AG04450 (cell line): ENCODE measurements at places on chromosomes 12 and 14. TPM values are rescaled to one million over a fixed set of nuclear protein-coding genes. Genes with fewer than 3 reads are reported as not detected.
A peak's percentile ranks its signal among the peaks of the same experiment; 100 is the strongest.

DNA sequence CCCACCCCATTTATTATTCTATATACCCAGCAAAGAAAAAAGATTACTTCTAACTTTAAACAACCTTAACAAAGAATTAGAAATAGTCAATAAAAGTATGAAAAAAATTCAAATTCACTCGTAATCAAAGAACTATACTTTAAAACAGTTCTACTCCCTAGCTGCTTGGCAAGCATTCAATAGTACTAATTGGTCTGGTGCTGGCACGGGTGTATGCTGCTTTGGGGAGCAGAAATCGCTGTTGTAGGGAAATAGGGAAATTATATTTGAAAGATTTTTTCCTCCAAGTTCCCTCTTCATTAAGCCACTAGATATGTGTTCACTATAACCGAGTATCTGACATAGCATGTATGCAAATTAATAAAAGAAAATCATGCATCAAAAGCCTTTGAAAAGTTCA is 65.7 kb downstream of the DICER1 start:
- no peak for DNase-seq

DNA sequence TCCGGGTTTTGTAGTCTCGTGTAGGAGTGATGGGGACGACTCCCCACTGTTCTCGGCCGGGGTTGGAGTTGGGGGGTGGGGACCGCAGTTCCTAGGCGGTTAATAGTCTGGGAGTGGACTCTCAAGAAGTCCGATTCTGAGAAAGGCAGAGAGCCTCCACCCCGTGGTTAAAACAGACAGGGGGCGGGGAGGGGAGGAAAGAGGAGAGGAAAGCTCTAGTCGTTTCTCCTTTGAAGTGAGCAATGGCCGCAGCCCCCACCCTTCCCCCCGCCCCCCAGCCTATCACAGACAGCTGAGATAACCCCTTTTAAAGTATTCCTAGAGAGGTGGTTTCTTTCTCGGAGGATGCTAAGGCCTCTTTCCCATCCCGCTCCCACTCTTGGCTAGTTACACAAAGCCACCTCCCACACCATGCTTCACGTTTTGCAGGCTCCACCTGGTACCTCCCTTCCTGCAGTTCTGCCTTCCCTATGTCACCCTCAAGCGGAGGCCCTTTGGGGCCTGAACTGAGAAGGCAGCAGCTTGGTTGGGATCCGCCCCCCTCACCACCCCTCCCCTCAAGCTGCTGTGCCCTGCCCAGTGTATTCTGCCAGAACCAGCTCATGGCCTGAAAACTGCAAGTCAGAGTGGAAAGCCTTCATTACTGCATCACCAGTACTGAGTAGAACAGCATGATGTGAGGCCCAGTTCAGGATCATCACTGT is 853 bp downstream of the USP5 start:
- DNase-seq: no peak

DNA sequence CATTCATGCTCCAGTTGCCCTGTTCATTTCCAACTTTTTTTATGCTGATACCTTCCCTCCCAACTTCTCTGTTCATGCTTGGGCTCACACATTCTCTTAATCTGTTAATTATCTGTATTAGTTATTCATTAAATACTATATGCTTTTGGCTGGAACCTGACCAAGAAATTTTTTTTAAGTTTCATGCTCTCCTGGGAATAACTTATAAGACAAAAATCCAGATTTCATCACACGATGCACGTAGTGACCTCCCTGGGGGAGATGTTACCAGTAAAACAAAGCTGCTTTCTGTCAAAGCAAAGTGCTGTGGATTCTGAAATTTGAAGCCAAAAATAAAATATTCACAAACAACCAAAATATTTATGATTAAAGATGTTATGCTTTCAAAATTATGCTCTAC is 215.0 kb upstream of the USP15 start:
- no peak for DNase-seq

GRCh38 chr14:36238666-36239363 is 62.3 kb upstream of the PTCSC3 start:
- DNase-seq: peak; percentile 23

DNA sequence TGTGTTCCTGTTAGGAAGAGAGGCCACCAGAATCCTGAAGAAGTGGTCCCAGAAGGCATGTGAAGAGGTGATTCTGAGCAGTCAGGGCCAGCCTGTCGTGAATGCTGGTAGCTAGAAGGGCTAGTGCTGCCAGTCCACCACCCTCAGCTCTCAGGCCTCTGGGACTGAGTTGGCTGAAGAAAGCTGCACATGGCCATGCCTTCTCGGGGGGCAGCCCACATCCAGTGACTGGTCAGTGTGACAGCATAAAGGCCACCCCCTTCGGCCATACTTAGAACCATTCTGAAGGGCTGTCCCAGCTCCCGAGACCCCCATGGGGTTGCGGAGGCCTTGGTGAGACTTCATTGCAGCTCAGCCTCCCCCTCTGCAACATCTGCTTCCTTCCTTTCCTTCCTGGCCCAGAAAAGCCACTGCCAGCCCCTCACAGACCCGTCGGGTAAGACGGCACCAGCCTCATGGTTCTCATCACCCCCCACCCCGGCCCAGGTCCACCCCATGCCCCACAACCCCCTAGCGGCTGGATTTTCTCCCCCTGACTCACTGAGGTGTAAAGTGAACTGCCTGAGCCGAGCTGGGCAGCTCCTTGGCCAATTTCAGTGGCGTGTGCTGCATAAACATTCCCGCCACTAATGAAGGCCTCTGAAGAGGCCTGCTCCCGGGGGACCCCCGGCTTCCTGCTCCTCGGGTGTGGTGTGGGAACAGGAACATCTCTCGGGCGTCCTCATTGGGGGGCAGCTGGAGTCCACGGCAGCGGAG is 49.5 kb upstream of the DIO3 start:
- DNase-seq: no peak

DNA sequence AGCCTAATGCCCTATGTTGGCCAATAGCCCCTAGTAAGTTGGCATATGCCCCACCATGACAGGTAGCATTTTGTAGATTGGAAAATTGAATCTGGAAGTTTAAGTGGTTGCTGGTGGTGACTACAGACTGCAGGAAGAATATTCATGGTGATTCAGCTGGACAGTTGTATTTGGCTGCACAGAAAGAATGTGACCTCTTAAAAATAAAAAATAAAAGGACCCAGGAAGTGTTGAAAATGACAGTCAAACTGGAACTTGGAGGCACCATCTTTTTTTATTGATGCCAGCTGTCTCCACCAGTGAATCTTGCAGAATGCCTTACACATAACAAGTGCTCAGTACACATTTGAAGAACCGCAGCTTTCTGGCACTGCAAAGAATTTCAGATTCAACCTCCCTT is 73.9 kb downstream of the PRMT8 start:
- no peak for DNase-seq

DNA sequence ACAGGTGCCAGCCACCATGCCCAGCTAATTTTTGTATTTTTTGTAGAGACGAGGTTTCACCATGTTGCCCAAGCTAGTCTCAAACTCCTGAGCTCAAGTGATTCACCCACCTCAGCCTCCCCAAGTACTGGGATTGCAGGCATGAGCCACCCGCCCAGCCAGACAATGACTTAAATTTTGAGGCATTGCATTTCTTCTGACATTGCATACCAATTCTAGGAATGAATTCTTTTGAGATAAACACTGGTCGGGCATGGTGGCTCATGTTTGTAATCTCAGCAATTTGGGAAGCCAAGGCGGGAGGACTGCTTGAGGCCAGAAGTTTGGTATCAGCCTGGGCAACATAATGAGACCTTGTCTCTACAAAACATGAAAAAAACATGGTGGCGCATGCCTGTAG is 2.5 kb upstream of the CELA1 start:
- DNase-seq: no peak

- no peak for DNase-seq
Observed at GRCh38 chr12:110543252-110543959, 39.7 kb downstream of the PPTC7 start.

- no peak for DNase-seq
Observed at GRCh38 chr14:88154926-88155325, 150.0 kb downstream of the GPR65 start.

DNA sequence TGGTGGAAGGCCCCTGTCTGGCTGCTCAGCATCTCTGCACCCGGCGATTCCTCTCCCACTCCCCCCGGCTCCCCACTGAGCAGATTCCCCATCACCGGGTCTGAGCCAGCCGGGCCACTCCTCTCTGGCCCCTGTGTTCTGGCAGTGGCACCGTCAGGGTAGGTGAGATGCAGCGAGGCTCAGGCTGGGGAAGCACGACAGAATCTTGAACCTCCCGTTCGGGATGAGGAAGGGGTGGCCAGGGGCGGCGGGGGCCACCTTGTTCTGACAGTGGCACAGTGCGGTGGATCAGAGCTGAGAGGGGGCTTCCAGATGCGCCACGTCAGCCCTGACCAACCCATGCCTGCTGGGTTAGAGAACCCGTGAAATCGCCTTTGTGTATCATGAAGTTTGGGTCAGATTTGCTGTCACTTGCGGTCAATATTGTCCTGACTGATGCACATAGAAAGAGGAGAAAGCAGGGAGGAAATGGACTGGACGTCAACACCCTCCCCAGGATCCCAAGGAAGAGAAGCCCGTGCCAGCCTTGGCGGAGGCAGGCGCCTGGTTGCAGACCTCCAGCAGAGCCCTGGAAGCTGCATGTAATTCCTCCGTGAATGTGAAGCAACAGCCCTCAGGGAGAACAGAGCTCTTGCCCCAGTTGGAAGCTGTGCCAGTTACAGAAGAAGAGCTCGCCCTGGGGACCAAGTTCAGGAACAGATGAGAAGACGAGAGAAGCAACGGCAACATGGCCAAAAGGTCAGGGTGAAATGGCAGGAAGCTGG is 137.1 kb upstream of the SFSWAP start:
- DNase-seq: no peak

DNA sequence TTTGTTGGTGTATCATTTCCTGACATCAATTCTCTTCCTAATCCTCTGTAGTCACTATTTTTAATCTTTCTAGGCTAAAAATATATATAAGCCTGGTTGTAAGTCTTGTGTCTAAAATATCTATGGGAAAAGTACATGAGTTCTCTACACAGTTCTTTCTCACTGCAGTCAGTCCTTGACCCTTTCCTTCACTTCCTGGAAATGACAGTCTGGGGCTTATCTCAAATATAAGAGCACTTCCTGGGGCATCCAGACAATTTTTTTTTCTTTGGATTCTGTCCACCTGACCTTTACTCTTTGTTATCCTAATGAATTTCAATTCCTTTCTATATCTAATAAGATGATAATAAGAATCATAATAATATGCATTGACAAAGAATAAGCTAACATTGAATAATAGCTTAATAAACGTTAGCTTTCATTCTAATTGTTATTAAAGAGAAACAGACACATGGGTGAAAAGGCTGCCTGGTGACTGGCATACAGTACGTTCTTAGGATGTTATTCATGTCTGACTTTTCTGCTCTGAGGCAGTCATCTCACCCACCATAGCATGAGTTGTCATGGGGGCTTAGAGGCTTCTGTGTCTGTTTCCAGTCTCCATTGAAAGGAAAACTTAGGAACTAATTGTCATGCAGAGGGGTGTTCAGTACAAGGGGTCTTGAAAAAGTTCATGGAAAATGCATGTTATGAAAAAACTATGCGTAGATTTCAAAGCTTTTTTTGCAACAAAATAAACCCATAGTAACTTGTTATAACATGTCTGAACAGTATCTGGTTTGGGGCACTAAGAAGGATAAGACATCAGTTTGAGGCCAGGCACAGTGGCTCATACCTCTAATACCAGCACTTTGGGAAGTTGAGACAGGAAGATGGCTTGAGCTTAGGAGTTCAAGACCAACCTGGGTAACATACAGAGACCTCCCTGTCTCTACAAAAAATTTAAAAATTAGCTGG is 66.2 kb upstream of the DNM1L start:
- DNase-seq: no peak

DNA sequence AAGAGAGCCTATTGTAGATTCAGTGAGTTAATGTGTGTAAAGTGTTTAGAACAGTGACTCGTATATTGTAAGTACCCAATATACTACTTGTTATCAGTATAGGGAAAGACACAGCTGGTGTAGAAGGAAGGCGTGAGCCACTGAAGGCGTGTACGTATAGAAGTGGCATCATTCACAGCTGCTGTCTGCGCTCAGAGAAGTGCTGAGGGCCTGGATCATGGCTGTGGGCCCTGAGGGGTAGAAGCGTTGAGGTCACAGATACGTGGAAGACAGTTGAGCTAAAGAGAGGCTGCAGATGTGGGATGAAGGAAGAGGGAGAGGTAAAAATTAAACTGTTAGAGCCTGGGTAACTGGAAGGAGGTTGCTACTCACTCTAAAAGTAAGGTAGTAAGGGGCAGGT is 5.9 kb downstream of the C12orf75 start:
- DNase-seq: no peak

Gene KLRD1
- 0.11 and 0.33 TPM in 2 replicates for polyA plus RNA-seq

Gene RAD9B
- 0.07 and 0.26 TPM in 2 replicates for polyA plus RNA-seq

Gene ZFHX2
- 0.09 and 0.14 TPM in 2 replicates for polyA plus RNA-seq

Gene PROX2
- not detected in 2 replicates for polyA plus RNA-seq

Gene CD69
- polyA plus RNA-seq: not detected in 2 replicates

Gene KRT79
- 0.04 TPM in 1 of 2 replicates, not detected in the other for polyA plus RNA-seq

Gene CLMN
- polyA plus RNA-seq: 0.09 TPM in 2 replicates

Gene CCDC177
- polyA plus RNA-seq: not detected in 2 replicates
